ENCODE measurements at places on chromosomes 2 and 18.

- no peak for DNase-seq
Observed at GRCh38 chr2:235745597-235745996, 251.8 kb downstream of the AGAP1 start.

GRCh38 chr2:183579686-183580085 lies 455.4 kb downstream of the NUP35 start:
- DNase-seq = no peak

DNA sequence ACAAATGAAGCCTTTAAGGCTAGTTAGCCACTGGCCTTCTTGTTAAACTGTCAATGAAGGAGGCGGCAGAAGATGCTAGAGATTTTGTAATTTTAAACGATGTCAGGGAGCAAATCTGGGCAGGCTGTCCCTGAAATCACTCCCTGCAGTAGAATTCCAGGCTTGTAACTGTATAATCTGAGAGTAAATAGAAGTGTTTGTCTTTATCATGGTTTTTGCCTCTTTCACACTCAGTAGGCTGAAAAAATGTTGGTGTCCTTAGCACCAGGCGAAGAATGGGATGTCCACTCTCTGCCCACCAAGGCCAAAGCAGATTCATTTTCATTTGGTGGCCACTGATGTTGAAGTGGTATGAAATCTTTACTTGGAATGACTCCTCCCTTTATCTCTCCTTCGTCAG lies 136.9 kb upstream of the THSD7B start:
- no peak for DNase-seq

- DNase-seq = no peak
Observed at GRCh38 chr18:65458871-65459270, 291.9 kb upstream of the CDH7 start.

- no peak for DNase-seq
Observed at GRCh38 chr18:78586586-78586985, 393.0 kb upstream of the SALL3 start.

DNA sequence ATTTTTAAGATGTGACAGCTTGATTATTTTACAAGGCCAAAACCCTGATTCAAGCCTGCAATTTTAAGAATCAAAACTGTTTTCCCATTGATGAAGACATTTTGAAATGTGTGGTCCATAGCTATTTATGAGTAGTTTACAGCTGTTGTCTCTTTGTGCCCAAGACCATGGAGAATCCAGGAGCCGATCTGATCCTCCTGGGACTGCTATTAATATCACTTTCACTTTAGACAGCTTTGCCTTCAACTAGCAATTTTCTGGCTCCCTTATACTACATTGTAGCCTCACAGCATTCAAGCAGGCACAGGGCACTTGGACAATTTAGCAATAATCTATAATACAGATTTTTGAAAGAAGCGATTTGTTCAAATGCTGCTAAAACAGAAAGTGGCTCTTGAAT lies 172.9 kb downstream of the SLC8A1 start:
- DNase-seq = no peak

DNA sequence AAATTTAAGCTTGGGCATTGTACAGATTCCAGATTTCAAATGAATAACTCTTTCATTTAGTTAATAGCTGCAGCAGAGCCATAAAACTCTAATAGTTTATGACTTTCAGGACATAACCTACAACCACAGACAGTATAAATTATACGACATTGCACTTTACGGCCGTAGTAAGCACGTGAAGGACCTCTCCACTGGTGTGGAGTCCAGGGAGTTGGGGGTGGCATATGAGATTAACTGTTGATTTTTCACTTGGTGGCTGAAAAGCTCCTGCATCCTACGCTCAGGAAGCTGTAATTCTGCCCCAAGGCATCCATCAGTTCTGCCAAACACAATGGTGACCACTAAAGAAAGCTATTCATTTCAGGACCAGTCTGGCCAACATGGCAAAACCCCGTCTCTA lies 376.2 kb downstream of the SOX11 start:
- DNase-seq = no peak

DNA sequence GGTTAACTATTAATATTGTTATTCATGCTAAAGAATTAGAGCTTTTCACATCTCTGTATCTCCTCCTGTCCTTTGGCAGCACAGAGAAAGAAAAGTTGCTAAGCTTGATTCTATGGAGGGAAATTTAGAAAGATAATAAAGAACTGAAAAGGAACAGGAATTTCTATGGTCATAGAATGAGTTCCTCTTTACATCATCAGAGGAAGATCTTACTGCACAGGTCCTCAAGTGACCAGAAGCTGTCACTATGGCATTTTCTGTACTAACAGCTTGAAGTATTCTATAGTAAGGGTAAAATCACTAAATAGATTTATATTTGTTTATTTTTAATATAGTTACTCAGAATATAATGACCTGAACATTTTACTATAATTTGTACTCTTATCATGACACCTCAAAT lies 6.0 kb upstream of the PRKD3 start:
- DNase-seq = no peak

GRCh38 chr2:151729415-151729811 lies 4.9 kb downstream of the NEB start:
- DNase-seq = no peak
